NCI-H524 (cell line): ENCODE measurements at places on chromosomes 3 and 15.

DNA sequence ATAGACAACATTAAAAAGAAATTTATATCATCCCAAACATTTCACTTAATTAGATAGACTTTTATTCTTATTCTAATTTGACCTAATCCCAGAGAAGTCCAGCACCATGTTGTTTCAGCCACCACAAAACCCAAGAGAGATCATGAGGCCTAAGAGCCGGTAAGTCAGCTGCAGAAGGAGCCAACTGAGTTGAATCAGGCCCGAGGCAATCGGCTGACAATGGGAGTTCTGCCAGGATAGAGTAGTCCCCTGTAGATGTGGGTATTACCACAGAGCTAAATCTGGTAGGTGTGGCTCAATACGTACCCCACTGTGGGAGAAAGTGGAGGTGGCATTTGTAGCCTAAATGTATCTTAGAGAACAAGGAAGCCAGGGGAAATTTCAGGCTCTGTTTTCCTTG, 49.7 kb upstream of the UMPS start:
- no peak for DNase-seq

GRCh38 chr15:56930669-56931313, 12.3 kb downstream of the TCF12 start:
- DNase-seq: no peak

- peak; percentile 77 for DNase-seq
Measured at GRCh38 chr15:91882858-91883586, 29.5 kb downstream of the SLCO3A1 start.

DNA sequence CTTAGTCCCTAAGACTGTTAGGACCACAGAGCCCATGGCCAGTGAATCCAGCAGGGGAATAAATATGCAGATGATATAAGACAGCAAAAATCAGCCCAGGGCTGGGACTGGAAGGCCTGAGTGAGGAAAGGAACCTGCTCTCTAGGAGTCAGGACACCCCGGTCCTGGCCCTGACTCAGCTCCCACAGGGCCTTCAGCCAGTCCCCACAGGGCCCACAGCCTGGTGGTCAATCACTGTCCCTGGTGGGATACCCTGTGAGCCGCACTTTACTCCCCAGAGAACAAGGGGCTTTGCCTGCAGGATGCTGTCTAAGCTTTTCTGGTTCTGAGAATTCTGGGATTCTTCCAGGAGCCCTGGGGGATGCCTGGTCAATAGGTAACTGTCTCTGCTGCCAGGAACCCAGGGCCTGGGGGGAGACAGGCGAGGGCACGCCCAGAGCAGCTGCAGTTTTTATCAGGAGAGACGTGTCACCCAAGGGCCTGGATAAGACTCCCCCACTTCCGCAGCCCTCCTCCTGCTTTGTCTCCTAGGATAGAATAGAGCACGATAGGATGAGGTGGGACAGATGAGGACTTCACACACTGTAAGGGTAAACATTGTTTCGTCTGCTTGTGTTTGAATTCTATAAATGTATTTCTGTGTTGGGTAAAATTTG, 49.5 kb upstream of the MCF2L2 start:
- no peak for DNase-seq

GRCh38 chr3:55567615-55568014, 80.5 kb upstream of the WNT5A start:
- no peak for DNase-seq

- DNase-seq: no peak
Measured at GRCh38 chr3:15633159-15633558, 31.6 kb downstream of the BTD start.

DNA sequence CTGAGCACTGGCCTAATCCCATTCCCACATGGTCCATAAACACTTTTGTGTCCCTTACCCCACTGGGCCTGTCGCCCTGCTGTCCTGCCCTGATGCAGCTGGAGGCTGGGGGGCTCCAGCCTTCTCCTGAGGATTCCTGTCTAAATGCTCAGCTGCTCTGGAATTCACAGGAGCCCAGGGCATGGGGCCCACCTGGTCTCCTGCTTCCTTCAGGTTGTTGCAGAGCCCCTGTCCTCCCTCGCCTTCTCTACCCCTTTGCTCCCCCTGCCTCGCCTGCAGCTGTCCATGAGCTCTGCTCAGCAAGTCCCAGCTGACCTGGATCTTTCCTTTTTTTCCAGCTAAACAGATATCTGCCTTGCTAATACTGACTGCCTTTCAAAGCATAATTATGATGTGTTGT, 286.9 kb downstream of the XXYLT1 start:
- no peak for DNase-seq

GRCh38 chr3:81003817-81004216, 757.6 kb downstream of the GBE1 start:
- DNase-seq: no peak

DNA sequence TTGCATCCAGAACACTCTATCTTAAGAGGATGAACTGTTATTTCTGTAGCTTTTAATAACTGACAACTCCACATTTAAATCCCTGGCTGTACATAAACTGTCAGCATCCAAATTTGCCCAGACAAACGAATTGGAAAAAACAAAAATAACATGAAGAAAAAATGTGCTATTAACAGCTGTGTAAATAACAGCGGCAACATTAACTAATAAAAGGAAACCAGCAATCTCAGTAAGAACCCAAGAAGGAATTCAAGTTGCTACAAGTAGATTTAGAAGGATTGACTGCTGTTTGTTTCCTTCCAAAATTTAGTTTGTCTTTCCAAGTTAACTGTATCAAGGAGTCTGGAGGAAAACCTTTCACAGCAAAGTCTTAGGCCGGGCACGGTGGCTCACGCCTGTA, 550.6 kb upstream of the MDFIC2 start:
- no peak for DNase-seq
